ENCODE measurements at places on chromosomes 2 and 18. TPM values are rescaled to one million over a fixed set of nuclear protein-coding genes. Genes with fewer than 3 reads are reported as not detected.

GRCh38 chr18:49321797-49322461 lies 138.5 kb downstream of the DYM start:
- no peak for DNase-seq

CERKL gene
- total RNA-seq, result not detected

GRCh38 chr2:12741380-12741779 lies 24.6 kb downstream of the TRIB2 start:
- DNase-seq, result no peak

DNA sequence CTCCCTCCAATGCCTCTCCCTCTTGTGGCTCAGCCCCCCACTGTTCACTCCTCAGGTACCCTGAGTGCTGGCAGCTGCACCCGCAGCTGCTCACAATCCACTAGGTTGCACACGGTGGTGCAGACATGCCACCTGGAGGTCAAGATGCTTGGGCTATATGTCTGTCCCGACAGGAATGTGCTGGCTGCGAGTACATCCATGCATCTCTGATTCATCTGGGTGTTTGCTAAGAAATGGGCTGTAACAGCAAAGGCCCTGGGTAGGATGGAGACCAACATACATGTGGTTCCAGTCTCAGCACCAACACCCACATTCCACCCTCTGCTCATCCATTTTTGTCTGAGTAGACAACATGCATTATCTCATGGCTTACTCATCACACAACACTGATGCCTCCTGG lies 31.3 kb downstream of the ANKMY1 start:
- DNase-seq, result no peak

ADAM23 gene
- 7.7 TPM for total RNA-seq

DNA sequence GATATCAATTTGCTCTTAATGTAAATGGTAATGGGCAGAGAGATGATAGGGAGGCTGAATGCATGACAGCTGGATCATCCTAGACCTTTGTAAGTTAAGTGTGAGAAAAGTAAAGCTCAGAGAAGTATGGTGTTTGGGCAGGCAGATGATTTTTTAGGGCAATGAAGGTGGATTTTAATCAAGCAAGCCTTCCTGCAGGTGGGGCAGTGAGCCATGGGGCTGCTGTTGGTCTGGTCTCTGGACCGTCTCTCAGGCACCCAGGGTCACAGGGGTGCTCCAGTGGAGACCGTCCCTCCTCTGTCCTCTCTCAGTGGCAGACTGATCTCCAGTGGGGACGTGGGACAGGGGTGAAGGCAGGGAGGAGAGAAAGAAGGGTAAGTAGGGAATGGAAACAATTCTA lies 69.8 kb upstream of the STK17B start:
- no peak for DNase-seq

GRCh38 chr2:85675427-85675826 lies 7.4 kb upstream of the SFTPB start:
- no peak for DNase-seq

RGPD4 gene
- total RNA-seq, result not detected

TMEM182 gene
- total RNA-seq, result 1.8 TPM

DNA sequence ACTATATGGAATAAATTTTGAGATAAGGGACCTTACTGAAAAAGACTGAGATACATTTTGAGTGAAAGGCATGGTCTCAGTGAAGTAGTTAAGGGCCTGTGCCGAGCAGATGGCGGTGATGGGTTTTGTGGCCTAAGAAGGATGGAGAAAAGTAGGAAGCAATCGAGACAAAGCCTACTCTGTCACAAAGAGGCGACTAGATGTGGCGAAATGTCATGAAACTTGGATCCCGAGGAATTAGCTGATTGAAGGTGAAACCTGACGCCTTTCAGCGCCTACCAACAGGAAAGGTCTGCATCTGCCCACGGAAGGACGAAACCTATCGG lies 558 bp upstream of the CEP192 start:
- DNase-seq, result no peak

- no peak for DNase-seq
Observed at GRCh38 chr2:112811841-112812306, 24.7 kb downstream of the IL1B start.

DNA sequence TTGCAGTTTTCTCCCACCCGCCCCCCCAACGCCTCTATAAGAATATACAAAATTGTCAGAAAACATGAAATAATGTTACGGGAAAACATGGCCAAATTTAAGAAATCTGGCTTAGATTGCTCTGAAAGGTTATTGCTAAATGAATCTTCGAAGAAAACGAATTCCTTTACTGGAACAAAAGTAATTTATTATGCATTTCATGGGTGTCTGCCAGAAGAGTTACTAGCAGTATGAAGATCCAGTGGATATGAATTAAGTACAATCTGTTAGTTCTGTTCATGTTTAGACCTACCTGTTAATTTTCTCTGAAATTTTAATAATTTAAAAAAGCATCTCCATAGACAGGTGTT lies 21.9 kb downstream of the GATA6 start:
- no peak for DNase-seq

- DNase-seq, result no peak
Observed at GRCh38 chr2:5360081-5360480, 332.1 kb upstream of the SOX11 start.

- DNase-seq, result no peak
Observed at GRCh38 chr2:13240789-13241487, 524.2 kb downstream of the TRIB2 start.

- no peak for DNase-seq
Observed at GRCh38 chr2:199381531-199381930, 76.2 kb downstream of the SATB2 start.

BMP10 gene
- not detected for total RNA-seq

CHN1 gene
- total RNA-seq, result 0.34 TPM

SERPINB4 gene
- total RNA-seq, result not detected

PLA2R1 gene
- total RNA-seq, result not detected

DNA sequence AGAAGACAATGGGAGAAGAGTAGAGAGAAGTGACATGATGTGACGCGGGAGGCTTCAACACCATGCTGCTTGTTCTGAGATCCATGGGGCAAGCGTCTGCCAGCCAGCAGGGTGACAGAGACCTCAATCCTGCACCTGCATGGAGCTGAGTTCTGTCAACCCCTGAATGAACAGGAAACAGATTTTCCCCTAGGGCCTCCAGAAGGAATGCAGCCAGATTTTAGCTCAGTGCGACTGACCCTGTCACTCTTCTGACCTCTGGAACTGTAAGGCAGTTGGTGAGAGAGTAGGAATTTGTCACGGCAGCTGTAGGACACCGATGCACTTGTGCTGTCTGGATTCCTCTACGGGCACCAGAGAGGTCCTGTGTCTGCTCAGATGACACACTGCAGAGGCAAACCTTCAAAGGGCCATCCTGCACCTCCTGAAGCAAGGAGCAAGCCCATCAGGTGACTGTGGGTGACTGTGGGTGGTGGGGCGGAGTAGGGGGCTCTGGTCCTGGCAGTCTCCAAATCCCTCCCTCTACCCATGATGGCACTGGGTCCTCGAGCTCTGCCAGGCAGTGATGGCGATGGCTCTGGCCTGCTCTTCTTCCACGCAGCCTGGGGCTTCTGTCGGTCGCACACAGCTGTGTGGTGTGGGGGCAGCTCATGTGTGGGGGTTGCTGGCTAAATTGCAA lies 194.3 kb upstream of the TWIST2 start:
- DNase-seq, result no peak

DNA sequence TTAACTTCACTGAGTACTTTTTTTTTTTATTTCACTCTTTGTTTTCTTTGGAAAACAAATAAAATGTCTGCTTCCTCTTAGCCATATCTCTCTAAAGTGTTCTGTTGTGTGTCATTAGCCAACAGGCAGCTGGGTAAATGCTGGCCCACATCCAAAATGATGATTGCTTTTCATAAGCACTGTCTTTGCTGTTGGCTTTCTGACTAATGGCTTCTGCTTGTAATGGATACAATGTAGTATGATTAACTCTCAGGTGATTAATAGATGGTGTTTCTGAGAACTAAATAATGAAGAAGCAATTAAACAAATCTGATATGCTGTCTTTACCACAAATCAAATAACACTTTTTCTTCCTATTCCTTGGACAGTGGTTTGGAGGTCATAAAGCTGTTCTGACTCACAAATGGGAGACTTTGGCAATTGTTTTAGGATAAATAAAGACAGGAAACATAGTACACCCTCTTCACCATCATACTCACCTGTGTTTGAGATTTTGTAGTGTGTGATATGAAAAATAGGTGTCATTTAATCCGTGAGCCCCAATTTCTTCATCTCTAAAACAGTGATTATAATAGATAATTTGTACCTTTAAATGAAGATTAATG lies 888.4 kb downstream of the TSN start:
- DNase-seq, result peak; percentile 3

DNA sequence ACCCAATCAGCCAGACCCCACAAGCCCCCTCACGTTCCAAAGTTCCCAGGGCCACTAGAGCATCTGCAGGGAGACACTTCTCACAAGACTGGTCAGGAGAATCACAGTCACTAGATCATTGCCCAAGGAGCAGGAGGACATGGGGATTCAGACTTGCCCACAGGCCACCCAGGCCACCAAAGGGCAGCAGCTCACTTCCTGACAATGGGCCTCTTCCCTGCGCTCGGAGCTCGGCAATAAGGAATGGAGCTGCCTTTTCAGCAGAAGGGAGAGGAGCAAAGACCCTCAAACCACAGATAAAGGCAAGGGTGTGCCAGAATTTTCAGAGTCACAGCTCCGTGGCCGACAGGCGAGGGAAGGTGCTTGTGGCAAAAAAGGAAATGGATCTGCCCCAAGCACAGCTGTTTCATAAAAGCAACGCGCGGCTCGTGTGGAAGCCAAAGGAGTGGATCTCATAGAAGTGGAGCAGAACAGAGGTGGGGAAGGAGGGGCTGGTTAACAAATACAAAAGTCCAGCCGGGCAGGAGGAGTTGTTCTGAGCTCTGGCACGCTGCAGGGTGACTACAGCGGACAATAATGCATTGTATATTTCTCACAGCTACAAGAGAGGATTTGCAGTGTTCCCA lies 72.1 kb downstream of the EDAR start:
- DNase-seq, result no peak

DNA sequence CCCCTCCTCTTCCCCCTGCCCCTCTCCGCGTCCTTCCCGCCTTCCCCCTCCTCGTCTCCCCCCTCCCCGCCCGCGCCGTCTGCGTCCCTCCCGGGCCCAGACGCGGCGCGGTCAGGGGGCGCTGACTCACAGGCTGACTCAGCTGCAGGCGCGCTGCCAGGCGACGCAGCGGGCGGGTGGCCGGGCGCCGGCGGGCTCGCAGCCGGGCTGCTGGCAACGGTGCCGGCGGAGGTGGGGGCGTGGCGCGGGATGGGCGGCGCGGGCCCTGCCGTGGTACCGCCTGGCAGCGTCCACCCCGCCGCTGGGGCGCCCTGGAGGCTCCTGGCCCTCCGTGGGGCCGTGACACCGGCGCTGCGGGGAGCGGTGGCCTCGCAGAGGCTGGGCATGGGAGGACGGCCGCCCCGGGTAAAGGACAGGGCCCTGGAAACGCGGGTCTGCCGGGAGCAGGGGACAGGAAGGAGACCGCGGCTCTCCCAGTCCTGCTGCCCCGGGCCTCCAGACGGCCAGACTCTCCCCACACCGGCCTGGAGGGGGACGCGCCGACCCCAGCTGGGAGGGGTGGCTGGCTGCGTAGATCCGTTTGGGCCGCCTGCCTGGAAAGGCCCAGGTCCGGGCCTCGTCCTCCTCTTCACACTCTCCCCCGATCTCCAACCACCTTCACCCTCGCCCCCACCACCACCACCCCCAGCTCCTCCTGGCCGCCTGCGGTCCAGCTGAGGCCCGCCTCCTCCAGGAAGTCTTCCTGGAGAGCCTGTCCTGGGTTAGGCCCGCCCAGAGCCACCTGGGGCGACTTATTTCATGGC lies 10.0 kb upstream of the PROC start:
- peak; percentile 66 for DNase-seq

DNA sequence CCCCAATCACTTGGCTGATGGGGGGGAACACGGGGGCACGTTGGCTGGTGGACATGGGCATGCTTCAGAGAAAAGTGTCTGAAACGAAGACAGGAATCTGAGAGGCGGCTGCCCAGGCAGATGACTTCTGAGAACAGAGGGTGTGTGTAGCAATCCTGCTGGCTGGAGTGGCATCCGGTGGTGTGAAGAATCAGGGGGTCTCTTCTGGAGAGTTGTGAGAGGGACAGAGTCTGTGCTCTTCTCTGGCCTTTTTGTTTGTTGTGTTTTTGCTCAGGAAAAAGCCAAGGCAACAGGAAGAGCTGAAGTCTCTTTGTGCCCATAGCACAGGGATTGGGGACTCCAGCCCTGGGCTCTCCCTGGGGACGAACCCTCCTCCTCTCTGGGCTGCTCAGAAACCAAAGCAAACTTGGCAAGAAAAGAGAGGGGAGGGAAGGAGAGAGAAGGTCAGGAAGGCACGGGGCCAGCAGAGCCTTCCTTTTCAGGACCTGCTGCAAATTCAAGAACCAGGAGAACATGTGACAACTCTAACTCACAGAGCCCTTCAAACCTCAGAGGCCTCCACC lies 97.0 kb upstream of the SMAD2 start:
- DNase-seq, result peak; percentile 19

- DNase-seq, result no peak
Observed at GRCh38 chr2:62415518-62415917, 90.5 kb downstream of the TMEM17 start.

DNA sequence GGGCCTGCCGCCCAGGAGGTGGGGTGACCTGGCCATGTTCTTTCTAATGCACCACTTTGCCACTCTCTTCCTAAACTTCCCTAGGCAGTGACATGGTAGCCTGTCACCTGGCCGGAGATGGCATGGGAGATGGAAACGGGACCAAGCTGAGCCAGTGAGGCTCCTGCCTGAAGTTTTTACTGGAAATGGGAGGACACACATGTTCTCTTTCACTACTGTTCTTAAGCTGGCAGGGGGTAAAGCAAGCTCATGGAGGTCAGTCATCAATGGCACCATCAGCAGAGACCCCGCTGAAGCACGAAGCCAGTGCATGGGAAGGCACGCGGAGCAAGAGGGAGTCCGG lies 50.7 kb downstream of the ATIC start:
- DNase-seq, result no peak

FSIP2 gene
- total RNA-seq, result not detected

NCK2 gene
- total RNA-seq, result 12.9 TPM

- DNase-seq, result peak; percentile 3
Observed at GRCh38 chr18:48074929-48075706, 144.7 kb upstream of the SMAD2 start.

DHRS9 gene
- not detected for total RNA-seq

MAP3K20 gene
- 7.2 TPM for total RNA-seq

DNA sequence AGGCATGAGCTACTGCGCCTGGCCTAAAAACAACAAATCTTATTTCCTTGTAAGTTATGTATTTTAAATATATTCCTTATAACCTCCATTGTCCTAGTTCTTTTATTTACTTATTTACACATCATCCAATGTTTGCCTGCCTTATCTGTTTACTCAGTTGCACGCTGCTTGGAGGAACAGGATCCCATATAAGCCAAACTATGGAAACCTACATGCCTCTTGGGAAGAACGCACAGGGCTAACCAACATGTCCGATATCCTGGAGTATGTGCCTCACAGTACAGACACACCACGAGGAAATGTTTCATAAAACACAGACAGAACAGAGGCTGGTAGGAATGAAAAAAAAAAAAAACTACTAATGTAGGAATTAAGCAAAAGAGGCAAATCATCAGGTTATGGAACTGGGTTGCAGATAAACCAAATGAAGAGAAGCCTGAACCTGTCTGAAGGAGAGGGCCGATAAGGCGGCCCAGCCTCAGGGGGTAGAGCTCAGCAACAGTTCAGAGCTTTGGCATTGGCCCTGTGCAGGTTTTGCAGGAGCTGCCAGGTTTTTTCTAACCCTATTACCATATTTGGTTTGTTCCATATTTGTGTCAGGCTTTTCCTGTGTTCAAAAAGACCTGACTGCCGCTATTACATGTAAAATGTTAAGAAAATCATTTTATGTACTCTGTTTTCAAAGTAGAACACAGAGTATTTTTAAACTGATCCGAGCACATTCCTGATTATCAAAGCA lies 19.9 kb upstream of the SP3 start:
- peak; percentile 78 for DNase-seq

GRCh38 chr18:22223254-22223964 lies 54.0 kb downstream of the GATA6 start:
- DNase-seq, result no peak
